ENCODE measurements at places on chromosomes 7 and 10.

DNA sequence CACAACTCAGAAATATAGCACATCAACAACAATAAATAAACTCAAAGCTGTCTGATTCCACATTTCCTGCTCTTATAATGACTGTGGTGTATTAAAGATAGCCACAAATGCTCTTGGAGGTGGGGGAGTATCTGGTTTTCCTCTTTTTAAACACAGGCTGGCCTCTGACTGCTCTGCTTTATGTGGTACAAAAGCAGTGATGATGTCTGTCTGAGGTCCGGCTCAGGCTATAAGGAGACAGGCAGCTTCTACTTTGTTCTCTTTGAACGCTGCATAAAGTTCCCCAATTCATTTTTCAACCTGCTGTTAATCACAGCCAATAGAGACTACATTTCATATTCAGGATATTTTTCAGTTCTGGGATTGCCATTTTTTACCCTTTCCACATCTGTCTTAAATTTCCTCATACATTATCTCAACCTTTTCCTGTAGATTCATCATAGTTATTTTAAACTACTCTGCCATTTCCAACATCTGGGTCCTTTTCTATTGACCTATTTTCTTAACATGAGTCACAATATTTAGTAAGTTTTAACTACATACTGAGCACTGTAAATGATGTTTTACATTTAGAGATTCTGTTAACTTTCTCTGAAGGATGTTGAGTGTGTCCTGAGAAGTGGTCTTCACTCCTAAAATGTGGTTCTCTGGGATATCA, 64.9 kb downstream of the CRPPA start:
- DNase-seq, result peak; percentile 20

DNA sequence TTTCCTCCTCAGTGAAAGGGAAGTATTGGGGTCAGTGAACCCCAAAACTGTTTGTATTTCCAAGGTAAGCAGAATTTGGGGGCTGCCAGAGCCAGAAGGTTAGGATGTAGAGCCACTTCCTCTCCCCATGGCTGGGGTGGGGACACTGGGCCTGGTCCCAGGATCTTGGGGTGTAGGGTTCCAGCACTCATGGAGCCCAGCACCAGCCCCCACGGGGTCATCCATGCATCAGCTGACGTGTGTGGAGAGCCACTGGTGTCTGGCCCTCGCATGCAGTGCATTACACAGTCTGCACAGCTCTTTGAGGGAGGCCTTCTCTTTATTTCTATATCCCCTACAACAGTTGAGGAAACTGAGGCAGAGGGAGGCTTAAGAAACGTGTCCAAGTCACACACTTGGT, 91.4 kb downstream of the ZMIZ1 start:
- no peak for DNase-seq

DNA sequence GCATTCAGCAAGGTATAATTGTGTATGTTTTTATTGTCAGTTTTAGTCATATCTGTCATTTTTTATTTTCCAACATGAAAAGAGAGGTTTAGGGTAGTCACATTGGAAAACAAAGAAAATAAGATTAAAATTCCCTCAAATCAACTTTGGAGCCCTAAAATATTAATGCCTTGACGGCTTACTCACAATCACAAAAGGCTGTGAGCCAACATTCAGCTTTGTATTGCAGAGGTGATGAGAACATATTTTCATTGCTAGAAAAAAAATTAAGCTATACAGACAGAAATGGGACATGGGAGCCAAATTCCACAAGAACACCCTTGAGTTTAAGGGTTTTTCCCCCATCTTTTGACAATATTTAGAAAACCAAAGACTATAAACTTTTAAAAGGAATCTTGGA, 30.2 kb downstream of the CALD1 start:
- no peak for DNase-seq

- no peak for DNase-seq
These were observed 35.5 kb upstream of the WAPL start for GRCh38 chr10:86556933-86557649.

- no peak for DNase-seq
These were observed 86.0 kb upstream of the FGFR2 start for GRCh38 chr10:121684276-121684675.

DNA sequence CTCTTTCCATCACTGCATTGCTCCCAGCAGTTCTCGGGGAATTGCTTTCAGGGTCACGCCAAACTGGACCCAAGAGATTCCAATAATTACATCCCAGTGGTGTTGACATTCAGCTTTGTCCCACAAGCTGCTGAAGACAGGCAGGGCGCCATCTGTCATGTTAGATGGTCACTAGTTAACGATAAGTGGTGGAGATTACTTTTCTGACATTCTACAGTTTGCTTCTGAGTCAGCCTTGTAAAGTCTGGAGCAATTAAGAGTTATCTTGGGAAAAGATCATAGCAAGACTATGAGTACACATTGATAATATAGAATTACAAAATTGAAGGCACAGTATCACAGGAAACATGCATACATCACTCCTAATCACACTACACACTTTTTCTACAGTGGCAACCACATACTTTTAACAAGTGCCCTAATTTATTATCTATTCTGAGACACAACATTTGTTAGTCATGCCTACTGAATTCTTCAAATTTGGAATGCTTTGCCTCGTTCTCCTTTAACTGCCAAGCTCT, 41.9 kb downstream of the SEMA3C start:
- DNase-seq, result peak; percentile 25

DNA sequence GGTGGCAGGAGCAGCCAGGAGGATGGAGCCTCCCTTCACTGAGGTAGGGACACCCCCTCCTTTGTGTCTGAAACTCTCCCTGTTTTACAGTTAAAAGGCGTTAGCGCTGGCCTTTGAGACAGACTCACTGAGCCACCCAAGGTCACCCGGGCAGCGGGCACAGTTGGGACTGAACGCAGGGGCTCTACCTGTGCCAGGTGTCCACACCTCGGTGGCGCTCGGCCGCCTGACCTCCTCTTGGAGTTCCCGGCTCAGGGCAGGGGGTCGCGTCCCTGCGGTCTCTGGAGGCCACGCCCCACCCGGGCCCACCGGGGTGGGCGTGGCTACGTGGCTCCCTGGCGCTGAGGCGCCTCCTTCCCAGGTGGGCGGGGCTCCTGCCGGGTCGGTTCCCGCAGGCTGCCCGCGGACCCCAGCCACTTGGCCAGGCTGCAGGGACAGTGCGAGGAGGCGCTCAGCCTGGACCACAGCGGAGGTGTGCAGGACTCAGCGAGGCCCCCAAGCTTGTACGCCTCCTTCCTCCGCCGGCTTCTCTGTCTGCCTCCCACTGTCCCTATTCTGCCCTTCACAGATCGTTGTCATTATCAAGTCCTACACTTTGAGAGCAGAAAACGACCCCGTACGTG, 39.9 kb upstream of the LEP start:
- DNase-seq, result peak; percentile 28
